T-helper 1 cell (primary cell): ENCODE measurements at places on chromosomes 13 and 19.

DNA sequence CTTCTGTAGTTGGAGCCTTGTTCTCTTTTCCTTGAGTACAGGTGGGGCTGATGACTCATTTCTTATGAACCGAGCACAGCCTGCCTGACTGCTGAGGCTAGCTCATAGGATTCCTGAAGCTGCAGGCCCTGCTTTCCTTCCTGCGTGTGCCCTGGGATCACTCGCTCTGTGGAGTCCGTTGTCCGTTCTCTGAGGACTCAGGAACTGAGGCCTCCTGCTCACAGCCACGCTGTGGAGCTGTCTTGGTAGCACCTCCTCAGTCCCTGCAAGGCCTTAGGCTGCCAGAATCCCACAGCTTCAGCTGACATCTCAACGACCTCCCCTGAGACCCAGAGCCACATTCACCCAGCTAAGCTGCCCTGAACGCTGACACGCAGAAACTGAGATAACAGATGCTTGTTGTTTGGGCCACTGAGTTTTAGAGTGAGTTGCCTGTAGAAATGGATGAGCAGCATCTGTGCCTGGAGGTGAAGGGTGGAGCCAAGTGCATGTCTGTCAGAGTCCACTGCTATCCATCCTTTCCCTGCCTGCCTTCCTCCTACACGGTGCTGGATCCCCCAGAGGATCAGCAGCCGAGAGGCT lies 72.9 kb downstream of the ARHGEF7 start:
- DNase-seq, result no peak

DNA sequence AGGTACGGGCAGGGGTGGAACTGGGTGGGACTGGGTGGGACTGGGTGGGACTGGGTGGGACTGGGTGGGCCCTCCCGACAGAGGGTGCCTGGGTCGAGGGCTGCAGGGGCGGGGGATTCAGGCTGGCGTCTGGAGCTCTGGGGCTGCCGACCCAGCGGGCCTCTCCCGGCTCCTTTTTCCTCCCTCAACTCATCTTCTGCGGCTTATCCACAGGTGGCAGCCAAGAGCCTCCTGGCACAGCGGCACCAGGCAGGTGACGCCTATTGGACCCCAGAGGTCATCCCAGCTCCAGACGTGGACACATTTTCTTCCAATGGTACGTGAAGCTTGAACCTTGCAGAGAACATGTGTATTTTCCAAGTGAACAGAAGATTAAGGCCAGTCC lies 533 bp downstream of the ZNF544 start:
- DNase-seq, result peak; percentile 8

GRCh38 chr13:41075034-41075433 lies 13.7 kb downstream of the WBP4 start:
- no peak for DNase-seq

DNA sequence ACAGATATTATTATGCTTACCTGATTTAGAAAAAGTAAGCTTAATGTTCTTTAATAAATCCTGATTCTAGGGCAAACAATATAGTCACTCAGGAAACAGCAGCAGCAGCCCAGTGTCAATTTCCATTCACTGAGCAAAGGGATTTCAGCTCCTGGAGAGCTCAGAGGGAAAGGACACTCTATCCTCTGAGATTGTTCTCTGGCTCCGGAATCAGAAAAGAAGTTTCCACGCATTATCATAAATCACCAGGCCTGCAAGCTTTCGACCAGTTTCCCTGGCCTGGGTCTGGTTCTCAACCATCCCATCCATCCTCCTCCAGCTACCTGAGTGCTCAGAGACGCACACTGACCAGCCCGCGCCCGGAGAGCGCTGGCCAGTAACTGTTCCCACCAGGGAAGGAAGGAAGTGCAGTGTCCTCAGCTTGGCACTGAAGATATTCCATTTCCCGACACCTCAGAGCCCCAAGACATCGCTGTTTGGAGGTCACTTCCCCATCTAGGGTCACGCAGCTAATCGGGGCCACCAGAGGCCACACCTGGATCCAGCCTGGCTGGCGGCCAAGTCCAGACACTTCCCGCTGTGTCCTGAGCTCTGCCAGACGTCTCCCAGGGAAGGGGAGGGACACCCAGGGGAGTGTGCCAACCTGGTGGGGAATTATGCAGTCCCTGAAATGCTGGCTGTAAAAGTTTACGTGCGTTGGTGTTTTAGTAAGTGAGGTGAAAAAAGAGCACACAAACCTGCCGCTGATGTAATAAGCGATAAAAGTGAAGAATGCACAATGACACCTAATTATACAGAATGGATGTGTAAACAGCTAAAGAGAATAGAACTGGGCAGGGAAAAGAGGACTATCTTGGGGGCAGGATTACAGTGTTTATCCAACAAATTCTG lies 29.1 kb downstream of the EPS15L1 start:
- no peak for DNase-seq

GRCh38 chr19:1085676-1086442 lies 9.3 kb downstream of the POLR2E start:
- DNase-seq, result no peak

DNA sequence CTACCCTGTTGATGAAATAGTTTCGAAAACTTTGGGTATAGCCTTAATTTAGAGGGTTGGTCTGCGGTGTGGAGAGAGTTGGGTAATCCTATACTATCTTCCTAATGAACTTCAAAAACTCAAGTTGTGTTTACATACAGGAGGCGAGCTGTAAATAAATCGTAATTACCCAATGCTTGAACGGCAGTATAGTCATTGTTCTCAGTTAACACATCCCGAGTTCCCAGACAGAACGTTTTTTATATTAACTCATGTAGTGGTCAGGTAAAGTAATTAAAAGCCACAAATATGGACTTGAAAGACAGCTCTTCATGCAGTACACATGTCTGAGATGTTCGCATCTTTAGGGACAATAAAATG lies 1.5 kb downstream of the PDS5B start:
- no peak for DNase-seq

- DNase-seq, result no peak
Observed at GRCh38 chr13:67133476-67133875, 96.7 kb downstream of the PCDH9 start.
